NCI-H446 (cell line): ENCODE measurements at places on chromosomes 6 and 20.
A peak's percentile ranks its signal among the peaks of the same experiment; 100 is the strongest.

DNA sequence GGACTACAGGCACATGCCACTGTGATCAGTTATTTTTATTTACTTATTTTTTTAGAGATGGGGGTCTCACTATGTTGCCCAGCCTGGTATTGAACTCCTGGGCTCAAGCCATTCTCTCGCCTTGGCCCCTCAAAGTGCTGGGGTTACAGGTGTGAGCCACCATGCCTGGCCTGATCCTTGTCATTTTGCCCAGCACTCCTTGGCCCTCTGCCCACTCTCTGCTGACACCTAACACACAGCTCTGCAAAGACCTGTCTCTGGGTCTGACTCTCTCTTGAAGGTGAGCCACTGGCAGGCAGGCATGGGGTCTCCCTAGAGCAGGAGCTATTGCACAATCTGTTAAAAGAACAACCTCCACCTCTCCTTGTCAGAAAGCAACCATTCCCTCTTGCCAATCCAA, 155.6 kb downstream of the ZFP64 start:
- DNase-seq: peak; percentile 7

DNA sequence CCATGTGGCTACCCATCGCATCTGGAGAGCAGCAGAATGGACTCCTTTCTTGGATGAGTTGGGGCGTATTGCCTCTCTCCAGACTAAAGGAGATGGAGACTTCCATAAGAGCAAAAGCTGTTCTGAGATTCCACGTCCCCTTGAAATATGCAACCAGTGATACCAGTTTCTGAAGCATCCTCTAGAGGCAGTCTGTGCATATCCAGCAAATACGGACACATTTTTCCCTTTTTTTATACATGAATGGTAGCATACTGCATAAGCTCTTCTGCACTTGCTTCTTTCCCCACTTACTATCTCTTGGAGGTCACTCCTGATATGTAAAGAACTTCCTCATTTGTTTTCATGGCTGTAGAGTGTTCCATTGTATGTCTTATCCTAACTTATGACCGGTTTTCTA, 34.6 kb downstream of the TAF8 start:
- DNase-seq: no peak

DNA sequence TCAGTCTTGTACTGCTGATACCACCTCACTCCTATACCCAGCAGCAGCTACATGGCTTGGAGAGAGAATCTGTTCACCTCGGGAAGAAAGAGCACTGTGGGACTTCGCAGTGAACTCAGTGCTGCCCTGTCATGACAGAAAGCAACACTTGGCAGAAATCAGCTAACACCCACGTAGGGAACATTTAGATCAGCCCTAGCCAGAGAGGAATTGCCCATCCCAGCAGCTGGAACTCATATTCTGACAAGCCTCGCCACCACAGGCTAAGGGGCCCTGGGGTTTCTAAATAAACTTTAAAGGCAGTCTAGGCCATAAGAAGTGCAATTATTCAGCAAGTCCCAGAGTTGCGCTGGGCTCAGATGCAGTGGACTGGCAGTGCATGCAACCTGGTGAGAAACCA, 1266.8 kb downstream of the GRIK2 start:
- DNase-seq: no peak

DNA sequence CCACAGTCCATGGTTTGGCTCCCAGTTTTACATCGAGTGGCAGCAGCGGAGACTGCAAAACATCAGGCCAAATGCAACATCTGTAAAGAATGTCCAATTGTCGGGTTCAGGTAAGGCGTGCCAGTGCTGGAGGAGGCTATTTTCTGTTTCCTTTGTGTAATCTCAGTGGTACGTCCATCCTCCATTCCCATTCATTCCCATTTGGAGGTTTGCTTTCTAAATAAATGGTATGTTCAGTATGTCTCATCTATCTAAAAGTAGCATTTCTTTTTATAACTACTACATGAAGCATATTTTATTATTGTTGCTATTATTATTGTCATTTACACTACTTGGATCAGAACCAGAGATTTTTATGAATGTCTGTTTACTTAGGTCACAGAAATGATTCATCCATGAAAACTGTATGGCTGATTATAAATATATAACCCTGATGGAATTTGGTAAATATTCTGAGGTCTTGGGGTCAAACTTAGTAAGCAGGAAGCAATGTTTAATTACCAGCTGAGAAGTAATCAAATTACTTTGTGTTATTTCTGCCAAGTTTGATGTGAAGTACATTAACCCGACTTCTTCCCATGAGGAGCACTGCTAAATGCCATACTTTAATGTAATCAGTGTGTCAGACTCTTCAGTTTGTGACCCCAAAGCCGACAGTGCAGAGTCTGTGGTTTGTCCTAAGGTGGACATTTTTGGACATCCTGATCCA, 512.9 kb downstream of the UTRN start:
- DNase-seq: no peak

- DNase-seq: no peak
Observed at GRCh38 chr6:170113141-170113540, 177.7 kb downstream of the DLL1 start.
